NCI-H748 treated with DMSO at 0.1 percent for 48 hours (cell line): ENCODE measurements at places on chromosomes 6 and 20.

- DNase-seq = no peak
Measured at GRCh38 chr6:39433630-39434029, 111.1 kb upstream of the KCNK16 start.

DNA sequence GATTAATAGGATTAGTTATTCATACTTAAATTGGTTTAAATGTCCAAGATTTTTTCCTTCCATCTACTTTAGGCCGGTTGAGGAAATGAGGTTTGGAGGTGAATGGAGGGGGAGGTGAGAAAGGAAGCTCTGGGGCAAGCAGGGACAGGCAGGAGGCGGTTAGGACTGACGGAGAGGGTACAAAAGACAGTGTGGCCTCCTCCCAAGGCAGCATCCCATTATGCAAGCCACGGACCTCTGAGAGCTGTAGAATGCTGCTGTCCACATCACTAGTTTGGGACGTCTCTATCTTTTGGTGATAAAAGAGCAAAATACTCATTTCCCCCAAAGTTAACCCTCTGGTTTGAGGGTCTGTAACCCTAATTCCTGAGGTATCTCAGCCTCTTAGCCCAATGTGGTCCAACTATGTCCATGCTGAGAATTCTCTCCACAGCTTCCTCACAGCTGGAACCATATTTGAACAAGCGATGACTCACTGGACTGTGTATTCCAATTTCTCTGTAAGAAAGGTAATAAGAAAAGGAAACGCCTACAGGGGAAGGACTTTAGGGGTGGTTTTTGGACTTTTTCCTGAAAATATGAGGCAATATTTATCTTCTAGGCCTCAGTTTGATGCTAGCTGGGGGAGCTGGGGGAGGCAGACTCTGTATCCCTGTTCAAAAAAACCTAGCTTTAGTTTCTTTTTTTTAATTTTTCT is 172.2 kb downstream of the TFAP2B start:
- no peak for DNase-seq

- DNase-seq = no peak
Measured at GRCh38 chr6:108635505-108636226, 74.9 kb downstream of the FOXO3 start.

DNA sequence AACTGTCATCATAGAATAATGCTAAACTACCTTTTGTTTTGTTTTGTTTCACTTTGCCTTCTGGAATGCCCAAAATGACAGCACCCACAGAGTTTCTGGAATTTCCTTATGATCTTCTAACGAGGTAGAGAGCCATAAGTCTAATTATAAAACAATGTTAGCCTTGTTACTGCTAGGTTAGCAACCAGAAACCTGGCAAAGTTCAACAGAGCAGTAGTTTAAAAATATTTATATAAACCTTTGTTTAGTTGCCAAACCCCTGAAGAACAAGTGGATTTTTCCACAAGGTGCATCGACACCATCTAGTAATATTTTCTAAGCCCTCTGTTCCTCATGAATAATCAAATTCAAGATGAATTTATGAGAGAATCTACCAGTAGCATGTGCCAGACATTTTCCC is 27.6 kb upstream of the IPCEF1 start:
- no peak for DNase-seq

DNA sequence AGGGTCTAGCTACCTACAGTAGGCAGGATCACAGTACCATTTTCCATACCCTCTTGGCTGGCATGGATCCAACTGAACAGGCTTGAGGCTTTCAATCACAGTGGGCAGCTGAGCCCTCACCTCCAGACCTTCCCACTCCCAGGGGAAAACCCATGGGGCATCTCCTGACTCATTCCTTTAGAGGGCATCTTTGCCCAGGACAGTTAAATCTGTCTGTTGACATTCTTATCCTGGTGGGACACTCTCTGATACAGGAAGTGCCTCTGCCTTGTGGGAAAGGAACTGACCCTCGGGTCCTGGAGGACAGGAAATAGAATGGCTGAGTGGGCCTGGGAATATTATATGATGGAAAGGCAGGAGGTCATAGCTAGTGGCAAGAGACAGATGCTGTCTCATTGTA is 10.2 kb upstream of the EPB41L1 start:
- no peak for DNase-seq

GRCh38 chr6:116512734-116513133 is 1.3 kb downstream of the CALHM5 start:
- no peak for DNase-seq

GRCh38 chr20:23622839-23623343 is 14.9 kb downstream of the CST3 start:
- DNase-seq = no peak

DNA sequence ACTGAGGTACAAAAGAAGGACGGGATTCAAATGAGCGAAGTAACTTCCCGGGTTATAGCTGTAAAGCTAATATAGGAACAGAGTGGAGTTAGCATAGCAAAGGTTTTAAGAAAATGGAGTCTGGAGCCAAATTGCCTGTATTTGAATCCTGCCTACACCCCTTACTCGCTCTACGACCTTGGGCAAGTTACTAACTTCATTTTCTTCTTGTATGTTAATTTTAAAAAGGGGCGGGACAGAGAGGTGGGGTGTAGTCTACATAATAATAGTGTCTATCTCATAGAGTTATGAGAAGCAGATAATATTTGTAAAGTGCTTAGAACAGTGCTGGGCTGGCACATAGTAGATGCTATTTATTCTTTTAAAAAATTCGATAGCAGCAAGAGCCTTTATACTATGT is 705 bp downstream of the ZSCAN23 start:
- no peak for DNase-seq

DNA sequence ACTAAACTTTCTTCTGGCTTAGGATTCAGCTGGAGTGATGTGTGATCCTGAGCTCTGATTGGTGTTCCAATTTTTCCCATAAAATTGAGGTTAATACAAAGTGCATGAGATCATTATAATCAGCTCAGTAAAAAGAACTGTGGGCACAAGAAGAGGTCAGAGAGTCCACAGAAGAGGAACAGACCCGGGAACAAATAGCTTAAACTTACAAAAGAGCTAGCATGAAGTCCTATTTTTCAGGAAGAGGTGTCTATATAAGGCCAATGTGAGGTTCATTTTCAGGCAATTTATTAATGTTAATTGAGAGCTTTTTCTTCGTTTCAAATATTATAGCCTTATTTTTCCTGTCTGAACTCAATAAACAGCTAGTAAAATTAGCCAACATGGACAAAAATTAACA is 26.9 kb upstream of the STX11 start:
- DNase-seq = no peak

DNA sequence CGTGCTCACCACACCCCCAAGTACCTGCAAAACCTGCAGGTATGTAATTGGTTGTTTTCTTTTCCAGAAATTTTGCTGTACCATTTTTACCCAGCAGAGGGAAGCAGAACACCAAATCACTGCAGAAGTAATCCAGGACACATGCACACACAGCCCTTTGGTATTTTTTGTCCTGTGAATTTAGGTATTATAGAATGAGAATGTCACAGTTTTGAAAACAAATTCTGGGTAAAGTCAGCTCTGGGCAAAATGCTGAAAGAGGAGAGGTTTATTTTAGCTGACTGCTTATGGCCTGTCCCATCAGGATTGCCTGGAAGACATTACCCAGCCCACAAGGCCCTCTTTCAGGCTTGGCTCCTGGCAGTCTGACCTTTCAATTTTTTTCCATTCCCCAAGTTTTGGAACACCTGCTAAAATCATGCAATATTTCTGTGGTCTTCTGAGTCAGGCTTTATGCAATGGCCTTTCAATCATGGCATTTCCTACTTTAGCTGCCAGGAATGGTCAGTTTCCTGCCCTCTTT is 3.5 kb upstream of the EFHC1 start:
- peak; percentile 80 for DNase-seq

DNA sequence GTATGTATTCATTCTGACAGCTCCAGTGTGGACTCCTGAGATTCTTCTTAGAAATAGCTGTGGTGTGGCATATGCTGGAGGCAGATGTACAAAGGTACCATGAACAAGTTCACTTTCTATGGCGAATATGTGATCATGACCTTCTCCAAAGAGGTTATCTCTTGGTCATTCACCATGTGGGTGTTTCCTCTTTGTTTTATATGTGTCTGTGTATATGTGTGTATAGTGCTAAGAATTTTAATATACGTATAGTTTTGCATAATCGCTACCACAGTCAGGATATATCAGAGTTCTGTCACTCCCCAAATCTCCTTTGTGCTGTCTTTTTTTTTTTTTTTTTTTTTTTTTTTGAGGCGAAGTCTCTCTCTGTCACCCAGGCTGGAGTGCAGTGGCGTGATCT is 47.1 kb downstream of the PHACTR2 start:
- DNase-seq = no peak

DNA sequence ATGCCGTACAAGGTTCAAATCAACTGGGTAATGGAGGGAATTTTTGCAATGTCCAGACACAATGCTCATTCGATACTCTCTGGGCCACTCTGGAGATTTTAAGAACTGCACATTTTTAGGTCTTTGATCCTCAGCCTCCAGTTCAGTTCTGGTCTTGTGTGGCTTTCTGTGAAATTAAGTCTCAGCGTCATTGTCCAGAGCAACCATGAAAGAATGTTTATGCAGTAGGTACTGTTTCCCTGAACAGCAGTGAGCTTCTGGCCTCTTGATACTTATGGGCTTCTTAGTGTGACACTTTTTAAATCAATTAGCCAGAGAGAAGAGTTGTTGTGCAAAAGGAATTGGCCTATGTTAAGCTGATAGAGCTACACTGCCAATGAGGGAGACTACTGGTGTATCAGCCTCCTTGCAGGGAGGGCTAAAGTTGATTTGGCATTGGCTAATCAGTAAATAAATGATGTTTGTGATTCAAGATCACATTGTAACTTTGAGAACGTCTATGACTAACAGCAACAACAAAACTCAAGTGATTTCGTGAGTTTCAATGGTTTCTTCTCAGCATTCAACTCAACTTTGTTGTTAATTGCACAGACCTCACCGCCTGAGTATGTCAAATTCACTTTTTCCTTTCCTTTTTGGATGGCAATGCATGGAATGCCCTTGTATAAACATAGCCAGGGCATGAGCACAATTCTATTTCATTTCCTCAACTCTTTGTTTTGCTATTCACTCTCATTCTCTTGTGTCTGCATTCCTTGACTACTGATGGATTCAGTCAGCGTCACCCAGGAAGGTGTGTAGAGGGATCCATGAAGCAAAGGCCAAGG is 85.1 kb downstream of the GJA1 start:
- DNase-seq = no peak
